ENCODE measurements at places on chromosomes 12 and 14.

GRCh38 chr14:34604995-34605394 lies 25.0 kb downstream of the SNX6 start:
- DNase-seq: no peak

DNA sequence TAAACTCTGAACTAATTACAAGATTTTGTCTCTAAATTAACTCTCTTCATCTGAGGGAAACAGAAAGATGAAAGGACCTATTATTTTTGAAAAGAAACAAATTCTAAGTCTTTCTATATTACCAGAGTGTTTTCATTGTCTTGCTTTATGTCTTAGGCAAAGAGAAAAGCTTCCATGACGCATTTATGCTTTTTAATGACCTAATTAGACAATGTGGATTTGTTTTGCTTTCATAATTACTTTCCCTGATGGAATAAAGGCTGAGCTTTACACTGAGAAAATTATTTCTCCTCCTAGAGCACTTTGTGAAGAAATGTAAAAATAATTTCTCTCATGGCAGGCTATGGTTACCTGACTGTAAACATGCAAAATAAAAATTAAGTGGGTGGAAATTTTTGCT lies 138.0 kb upstream of the SLCO1C1 start:
- DNase-seq: no peak

DNA sequence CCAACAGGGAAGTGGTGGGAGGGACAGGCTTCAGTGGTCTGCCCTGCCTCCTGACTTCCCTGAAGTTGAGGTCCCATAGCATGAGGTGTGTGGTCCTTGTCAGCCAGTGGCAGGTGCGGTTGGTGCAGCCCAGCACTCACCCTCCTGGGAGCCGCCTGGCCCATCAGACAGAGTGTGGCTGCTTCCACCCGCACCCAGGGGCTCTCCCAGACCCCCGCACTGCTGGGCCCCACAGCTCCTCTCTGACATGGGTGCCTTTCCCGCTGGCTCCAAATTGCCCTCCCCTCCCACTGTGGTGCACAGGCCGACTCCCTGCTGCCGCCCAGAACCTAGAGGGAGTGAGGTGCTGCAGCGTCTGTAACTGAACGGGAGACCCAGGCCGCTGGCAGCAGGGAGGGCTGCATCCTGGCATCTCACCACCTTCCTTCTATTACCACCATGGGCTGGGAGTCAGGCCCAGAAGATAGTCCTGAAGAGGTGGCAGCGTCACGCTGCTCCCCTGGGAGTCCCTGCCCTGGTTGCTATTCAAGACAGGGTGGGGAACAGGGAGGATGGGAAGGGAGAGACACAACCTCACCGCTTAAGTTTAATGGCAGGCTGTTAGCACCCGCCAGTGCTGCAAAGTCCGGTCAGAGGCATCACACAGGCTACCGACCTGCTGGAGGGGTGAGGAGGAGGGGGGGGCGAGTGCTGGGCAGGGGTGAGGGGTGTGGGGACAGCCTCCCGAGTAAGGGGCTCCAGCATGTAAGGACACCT lies 180.6 kb upstream of the PRMT8 start:
- DNase-seq: no peak

DNA sequence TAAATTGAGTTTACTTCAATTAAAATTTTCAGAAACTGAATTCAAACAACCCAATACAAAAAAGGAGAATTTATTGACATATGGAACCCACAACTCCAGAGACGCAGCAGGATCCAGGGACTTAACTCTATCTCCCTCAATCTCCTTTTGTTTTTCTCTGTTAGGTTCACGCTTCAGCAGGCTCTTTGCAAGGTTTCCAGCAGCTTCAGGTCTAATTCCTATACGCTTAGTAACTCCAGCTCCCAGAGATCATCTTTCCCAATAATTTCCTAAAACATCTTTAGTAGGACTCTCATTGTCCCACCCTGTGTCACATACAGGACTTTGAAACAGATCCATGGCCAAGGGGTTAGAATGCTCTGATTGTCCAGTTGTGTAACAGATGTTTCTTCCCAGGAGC lies 175.2 kb downstream of the RMST start:
- no peak for DNase-seq

- DNase-seq: no peak
Observed at GRCh38 chr12:66036317-66036716, 94.2 kb downstream of the LLPH start.

- DNase-seq: no peak
Observed at GRCh38 chr14:69654116-69654515, 42.7 kb downstream of the SUSD6 start.

- no peak for DNase-seq
Observed at GRCh38 chr14:105701456-105702274, 175.3 kb downstream of the TMEM121 start.

GRCh38 chr12:111767362-111768158 lies 827 bp downstream of the ALDH2 start:
- no peak for DNase-seq

GRCh38 chr12:67692966-67693365 lies 44.4 kb downstream of the DYRK2 start:
- DNase-seq: no peak

GRCh38 chr14:86723254-86723624 lies 1193.3 kb downstream of the FLRT2 start:
- no peak for DNase-seq

DNA sequence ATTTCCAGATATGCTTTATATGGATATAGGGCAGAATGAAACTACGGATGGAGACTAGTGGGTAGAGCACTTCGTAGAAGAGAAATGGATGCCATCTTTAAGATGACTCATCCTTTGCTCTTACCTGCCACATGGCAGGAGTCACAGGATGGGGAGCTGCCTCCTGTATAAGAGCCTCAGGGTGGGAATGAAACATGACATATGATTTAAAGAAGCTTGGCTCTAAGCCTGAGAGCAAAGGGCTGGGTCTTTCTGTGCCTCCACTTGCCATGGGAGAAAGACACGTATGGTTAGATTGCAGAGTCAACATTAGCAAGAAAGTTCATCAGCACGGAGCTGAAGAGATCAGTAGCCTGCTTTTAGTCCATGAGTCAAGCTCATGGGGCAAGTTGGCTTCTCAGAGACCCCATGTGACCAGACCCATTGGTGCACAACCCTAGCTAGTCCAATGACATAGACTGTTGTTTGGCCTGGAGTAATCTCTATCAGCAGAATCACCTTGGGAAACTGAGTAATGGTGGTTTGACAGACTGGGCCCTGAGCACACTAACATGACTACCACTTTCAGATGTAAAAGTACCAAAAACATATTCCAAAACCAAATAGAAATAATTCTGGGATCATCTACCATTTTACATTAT lies 38.1 kb upstream of the IL22 start:
- DNase-seq: no peak

- no peak for DNase-seq
Observed at GRCh38 chr12:124480469-124481256, 86.7 kb downstream of the NCOR2 start.

- DNase-seq: no peak
Observed at GRCh38 chr12:127515941-127516340, 751.0 kb upstream of the TMEM132C start.

- peak; percentile 97 for DNase-seq
Observed at GRCh38 chr14:96391293-96392118, 422 bp upstream of the AK7 start.

DNA sequence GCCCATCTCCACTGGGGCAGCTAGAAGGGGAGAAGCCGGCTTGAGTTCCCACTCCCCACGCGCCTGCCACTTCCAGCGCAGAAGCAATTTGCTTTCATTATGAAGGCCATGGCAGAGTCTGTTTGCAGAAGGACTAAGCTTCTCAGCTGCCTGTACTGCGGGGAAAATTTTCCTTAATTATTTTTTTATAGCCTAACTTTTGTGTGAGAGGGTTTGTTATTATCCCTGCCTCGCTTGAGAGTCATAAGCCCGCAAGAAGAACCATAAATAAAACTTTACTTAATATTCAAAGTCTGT lies 56.0 kb upstream of the DLK1 start:
- DNase-seq: no peak

GRCh38 chr14:95445676-95446075 lies 70.8 kb downstream of the SYNE3 start:
- no peak for DNase-seq

DNA sequence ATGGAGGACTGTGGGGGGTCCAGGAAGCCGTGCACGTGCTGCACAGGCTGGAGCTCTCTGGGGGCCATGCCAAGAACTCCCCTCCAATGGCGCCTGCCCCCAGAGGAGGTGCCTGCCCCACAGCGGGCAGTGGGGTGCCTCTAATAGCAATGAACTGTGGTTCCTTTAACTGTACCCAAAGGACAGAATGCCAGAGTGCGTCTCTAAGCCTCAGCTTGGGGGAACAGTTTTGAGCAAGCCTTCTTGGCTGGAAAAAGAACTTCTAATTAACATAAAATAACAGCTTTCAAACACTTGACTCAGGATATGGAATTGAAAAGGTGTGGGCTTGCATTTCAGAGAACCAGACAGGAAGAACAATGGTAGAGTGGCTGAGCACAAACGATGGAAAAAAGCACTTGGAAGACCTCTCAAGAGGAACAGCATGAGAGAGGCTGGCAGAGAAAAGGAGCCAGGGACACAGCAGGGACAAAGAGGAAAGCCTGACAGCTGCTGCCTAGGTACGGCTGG lies 195.6 kb downstream of the TTC7B start:
- DNase-seq: no peak

DNA sequence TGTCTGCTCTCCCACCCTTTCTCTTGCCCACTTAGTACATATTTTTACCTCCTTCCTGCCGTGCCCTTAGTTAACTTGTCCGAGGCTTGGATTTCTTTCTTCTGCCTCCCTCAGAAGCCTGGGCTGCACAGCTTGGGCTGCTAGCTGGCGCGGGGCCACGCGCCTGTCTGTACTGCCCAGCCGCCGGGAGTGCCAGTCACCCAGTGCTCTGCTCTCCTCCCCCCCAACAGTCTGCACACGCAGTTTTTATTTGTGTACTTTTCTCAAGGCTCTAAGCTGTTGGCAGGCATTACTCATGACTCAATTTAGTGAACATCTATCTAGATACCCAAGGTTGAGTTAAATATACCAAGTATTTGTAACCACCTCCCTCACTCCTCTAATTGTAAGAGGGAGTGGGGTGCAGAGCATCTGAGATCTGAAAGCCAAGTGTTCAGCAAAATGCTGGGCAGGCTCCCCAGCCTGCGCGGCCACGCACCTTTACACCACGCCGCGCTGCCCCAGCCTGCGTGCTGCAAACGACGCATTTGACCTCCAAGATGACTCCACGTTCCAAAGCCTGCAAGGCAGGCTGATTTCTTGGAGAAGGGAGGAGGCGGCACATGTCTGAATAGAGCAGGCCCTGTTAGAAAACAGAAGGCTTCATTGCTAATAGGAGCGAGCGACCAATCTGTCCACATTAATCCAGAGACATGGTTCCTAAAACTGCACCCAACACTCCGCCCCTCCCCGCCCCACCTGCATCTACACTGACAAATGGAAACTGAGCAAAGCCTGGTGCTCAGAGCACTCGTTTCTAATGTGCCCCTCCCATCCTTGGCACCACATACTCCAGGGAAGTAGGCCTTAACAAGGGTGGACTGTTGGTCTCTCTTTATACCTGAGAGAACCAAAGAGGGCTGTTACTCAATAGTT lies 18.2 kb upstream of the CACNA2D4 start:
- DNase-seq: no peak

DNA sequence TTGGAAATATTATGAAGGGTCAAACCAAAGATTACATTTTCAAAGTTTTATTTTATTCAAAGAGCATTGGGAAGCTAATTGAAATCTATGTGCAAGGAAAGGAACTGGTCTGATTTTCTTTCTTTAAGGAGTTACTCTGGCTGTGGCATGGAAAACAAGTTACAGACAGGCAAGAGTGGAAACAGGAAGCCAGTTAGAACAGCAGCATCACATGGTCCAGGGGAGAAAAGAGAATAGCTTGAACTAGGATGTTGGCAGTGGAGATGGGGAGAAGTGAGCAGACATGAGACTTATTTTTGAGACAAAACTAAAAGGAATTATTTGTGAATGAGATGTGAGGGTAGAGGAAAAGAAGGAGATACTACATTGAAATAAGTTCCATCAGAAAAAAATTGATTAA lies 3.4 kb downstream of the OR11G2 start:
- DNase-seq: no peak

DNA sequence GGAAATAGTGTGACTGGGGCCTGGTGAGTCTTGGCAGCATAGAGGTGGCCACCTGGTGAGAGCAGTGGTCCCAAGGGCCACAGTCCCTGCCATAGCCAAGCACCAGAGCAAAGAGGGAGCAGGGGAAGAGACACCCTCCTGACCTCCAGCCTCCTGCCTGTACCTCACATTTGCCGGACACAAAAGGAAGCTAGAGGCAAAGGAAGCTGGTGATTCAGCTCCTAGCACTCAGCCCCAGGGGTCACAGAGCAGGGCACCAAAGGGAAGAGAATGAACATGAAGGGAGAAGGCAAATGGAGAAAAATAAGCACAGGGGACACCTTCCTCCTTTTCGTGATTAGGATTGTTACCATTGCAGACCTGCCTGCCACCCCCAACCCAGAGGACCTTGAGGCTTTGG lies 216.8 kb downstream of the ZFP36L1 start:
- DNase-seq: no peak

DNA sequence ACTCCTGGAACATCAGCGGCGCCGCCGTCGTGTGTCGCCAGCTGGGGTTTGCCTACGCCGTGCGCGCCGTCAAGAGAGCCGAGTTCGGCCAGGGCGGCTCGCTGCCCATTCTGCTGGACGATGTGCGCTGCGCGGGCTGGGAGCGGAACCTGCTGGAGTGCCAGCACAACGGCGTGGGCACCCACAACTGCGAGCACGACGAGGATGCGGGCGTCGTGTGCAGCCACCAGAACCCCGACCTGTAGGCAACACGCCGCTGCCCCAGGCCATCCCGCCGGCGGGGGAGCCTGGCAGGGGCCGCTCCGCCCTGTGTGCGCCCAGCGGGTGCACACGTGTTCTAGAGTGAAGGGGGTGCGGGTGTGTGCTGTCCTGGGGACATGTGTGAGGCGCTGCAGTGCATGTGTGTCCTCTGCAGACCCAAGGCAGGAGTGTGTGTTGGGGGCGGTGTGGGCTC lies 8.7 kb upstream of the CYP46A1 start:
- no peak for DNase-seq

DNA sequence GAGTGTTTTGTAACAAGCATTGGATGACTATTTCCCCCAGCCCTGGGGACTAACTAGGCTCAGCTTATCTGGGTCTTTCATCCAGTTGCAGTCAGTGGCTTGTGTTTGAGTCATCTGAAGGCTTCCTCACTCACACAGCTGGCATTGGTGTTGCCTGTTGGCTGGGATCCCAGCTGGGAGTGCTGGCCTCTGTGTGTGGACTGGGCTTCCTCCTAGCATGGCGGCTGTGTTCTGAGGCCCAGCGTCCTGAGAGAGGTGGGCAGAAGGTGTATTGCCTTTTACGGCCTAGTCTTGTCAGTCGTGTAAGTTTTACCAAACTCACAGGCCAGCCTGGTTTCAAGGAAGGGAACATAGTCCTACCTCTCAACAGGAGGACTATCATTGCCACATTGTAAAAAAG lies 28.3 kb upstream of the PPP2R5C start:
- no peak for DNase-seq

GRCh38 chr12:104680070-104680469 lies 223.3 kb downstream of the CHST11 start:
- DNase-seq: no peak

DNA sequence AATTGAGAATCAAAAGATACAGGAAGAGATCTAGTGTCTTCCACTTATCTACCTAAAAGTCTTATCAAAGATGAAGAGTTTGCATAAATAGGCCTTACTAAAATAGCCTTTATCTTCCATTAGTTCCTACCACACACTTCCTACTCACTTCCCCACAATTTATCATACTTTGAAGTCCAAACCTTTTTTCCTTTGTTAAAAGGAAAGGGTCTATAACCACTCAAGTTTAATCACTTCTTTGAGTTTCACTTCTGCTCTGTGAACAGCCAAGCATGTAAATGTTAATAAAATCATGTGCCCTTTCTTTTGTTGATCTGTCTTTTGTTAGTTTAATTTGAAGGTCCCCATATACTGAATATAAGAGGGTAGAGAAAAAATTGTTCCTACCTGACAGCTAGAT lies 114.5 kb downstream of the PHLDA1 start:
- DNase-seq: no peak
